Suppressor macrophage treated with lipopolysaccharide for 4 hours (primary cell): ENCODE measurements at places on chromosomes 7 and 10.

DNA sequence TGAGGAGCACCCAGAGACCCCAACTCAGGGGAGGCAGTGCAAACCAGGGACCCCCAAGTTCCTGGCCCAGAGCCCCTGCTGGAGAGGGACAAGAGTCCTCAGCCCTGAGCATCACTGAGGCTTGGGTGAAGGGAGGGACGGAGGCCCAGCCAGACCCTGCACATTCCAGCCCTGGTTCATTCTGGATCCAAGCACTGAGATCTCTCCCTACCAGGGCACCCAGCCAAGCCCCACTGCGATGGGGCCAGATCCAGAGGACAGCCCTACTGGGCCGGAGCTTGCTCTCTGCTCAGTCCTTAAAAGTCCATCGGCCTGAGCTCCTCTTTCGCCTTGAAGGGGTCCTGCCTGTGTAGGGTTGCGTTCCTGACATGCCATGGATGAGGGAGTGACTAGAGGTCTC, 40.5 kb upstream of the RABGEF1 start:
- DNase-seq, result no peak

DNA sequence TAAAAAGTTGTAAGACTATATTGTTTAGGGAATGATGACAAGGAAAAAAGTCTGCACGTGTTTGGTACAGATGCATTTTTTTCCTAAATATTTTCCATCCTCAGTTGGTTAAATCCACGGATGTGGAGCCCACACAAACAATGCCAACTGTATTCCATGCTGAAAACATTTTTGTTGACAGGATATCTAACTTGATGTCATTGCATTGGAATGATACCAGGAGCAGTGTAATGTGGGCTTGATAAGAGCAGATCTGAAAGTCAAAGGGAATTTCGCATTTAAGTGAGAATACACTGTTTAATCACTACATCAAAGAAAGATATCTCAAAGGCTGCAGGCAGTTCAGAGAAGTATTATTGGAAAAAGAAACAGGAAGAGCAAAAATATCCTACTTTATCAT, 49.5 kb upstream of the TMEM140 start:
- no peak for DNase-seq

GRCh38 chr7:95209276-95209675, 115.1 kb downstream of the PON1 start:
- DNase-seq, result no peak

GRCh38 chr10:122163174-122164022, 107.7 kb upstream of the BTBD16 start:
- DNase-seq, result no peak

DNA sequence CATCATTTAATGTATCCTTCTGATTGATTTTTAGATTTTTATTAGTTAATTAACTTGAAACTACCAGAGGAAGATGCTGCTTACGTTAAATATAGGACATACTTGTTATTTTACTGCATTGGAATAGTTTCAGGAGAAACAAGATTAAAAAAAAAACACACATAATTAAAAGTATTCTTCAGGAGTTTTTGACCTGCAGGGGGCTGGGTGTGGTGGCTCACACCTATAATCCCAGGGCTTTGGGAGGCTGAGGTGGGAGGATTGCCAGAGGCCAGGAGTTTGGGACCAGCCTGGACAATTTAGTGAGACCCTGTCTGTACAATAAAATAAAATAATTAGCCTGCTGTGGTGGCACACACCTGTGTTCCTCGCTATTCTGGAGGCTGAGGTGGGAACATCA, 10.7 kb downstream of the CBLL1 start:
- no peak for DNase-seq

GRCh38 chr7:16836481-16836880, 31.7 kb upstream of the AGR2 start:
- no peak for DNase-seq

- DNase-seq, result no peak
Observed at GRCh38 chr7:148192491-148192890, 398.1 kb upstream of the C7orf33 start.

DNA sequence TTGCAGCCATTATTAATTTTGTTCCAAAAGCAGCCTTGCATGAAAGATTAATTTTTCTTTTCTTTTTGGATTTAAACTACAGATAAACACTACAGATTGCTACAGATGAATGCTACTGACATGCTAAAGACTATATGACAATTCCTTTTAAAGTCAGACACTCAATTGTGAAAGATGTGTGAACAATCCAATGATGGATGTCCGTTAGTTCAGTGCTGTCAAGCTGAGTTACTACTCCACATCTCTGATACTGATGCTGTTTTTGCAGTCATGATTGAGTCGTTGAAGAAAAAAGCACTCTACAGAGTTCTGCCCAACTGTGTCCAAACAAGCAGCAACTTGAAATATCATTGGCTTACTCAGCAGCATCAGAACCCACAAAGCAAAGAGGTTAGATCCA, 146.8 kb downstream of the OTUD1 start:
- DNase-seq, result no peak

- DNase-seq, result peak; percentile 56
Observed at GRCh38 chr7:21603972-21604749, 61.3 kb downstream of the DNAH11 start.

DNA sequence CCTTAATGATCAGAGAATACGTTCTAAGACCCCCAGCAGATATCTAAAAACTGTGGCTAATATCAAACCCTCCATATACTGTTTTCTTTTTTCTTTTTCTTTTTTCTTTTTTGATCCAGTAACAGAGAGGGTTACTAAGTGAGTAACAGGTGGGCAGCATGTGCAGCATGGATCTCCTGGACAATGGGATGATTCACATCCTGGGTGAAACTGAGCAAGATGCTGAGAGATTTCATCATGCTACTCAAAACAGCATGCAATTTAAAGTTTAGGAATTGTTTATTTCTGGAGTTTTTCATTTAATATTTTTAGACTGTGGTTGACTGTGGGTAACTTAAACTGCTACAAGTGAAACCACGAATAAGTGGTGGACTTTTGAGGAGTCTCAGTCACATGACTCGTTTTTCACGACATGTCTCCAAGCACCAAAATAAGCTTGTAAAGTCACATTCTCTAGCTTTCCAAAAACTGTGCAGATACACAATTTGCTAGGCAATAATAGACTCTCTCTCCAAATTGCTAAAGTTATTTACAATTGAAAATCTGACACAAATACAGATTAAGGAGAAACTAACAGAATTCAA, 716.2 kb downstream of the NXPH1 start:
- DNase-seq, result no peak

DNA sequence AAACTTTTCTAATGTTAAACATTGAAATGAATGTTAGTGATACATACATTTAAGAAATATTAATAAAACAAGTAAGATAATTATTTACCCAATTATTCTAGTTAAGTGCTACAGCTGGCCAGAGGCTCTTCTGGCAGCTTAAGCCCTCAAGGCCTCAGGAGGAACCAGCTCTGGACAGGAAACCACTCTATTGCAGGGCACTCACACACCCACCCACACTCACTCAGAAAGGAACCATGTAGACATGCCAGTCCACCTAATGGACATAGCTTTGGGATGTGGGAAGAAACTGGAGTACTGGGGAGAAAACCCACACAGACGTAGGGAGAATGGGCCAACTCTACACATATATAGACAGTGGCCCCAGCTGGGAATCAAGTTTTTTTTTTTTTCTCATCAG, 28.2 kb downstream of the UMAD1 start:
- DNase-seq, result peak; percentile 43

- no peak for DNase-seq
Observed at GRCh38 chr10:25338271-25338670, 163.5 kb downstream of the GPR158 start.

- peak; percentile 90 for DNase-seq
Observed at GRCh38 chr7:82572195-82572880, 128.8 kb upstream of the CACNA2D1 start.

GRCh38 chr10:101693651-101693977, 1.4 kb downstream of the FBXW4 start:
- DNase-seq, result peak; percentile 37

DNA sequence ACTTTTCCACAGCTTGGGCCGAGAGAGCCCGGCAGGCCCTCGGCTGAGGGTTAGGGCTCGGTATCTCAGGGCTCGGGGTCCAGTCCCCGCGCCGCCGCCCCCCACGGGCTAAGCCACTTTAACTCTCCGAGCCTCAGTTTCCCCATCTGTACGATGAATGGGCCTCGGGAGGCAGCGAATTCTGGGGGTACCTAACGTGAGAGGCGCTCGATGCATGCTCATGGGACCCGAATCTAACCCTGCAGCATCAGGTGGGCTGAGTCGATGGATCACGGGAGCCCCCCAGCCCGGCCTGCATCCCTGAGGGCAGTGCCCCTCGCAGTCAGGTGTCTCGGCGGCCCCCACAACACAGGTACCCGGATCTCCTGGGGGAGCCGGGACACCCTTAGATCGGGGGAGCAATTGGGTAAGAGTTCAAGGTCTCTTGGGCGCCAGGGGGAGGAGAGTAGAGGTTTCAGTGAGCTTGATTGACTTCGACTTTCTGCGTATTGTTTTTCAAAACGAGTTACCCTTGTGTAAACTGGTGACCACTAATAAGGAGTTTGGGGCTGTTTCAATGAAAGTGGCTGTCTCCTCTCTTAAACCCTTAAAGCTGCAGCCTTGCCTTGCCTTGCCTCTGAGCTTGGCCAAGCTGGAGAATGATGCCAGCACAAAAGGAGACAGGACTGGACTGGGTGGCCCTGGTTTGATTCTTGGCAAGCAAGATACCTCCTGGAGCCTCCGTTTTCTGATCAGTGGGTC, 631 bp downstream of the POR start:
- peak; percentile 29 for DNase-seq

DNA sequence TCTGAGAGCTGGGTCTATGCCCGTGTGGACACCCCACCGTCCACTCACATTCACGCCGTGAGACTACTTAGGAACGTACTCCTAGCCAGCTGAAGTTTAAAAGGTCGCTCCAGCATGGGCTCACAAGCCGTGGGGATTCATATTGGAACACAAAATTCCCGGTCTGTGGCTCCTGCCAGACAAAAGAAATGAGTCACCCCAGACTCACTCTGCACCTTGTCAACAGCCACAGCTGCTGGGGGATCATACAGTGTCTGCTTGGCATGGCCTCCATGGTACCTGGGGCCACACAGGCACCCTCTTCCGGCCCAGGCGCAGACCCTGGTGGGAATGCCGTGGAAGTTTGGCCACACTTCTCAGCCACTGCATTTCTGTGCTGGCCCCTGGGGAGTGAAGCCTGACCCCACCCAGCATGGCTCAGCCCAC, 228.4 kb downstream of the DNAJB6 start:
- DNase-seq, result no peak

DNA sequence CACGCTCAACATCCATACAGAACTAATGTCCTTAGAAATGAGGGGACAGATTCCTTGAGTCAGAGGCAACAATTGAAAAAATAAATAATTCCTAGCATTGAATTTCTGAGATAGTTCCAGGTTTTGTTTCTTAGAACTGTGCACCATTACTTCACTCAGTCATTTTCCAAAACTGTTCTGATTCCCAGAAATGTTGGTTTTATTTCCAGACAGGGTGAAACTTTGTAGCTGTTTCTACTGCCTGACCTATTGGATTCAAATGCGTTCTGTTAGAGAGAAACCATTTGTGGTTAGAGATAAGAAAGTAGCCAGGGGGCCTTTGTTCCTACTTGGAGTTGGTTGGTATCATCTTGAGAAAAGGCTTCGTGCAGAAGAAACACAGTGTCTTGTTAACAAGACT, 8.1 kb upstream of the DEPP1 start:
- no peak for DNase-seq

GRCh38 chr10:87705339-87705738, 45.7 kb downstream of the PAPSS2 start:
- DNase-seq, result no peak

GRCh38 chr7:126449611-126450268, 803.0 kb downstream of the GRM8 start:
- DNase-seq, result no peak

GRCh38 chr10:73967544-73967943, 30.4 kb upstream of the VCL start:
- no peak for DNase-seq

DNA sequence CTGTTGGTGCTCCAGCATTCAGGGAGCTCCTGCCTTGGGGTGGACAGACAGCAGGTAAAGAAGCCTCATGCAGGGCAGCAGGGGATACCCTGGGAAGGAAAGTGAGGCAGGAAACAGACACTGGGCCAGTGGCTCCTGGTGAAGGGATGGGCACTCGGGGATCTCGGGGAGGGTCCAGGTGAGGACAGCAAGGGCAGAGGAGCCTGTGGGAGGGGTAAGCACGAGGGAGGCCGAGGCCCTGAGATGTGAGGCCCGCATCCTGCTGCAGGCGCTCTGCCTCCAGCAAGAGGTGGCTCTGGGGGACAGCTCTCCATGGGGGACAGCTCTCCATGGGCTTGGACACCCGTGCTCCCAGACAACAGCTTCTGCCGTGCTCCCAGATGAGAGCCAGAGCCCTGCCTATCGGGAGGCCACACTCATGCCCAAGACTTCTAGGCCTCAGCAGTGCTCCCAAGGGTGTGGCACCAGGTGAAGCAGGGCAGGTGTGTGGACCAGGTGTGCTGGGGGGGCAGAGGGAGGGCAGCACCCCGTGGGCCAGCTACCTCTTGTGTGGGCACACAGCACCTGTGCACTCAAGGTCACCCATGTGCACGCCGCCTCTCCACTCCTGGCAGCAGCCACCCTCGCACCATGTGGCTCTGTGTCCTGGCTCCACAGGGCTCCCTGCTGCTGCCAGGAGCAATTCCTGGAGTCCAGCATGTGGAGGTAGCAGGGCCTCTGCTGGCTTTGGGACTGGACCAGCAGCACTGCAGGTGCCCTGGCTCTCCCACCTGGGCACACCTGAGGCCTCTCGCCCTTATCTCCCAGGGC, 93.6 kb upstream of the INSIG1 start:
- no peak for DNase-seq

- no peak for DNase-seq
Observed at GRCh38 chr10:52858722-52859121, 86.1 kb upstream of the MBL2 start.

DNA sequence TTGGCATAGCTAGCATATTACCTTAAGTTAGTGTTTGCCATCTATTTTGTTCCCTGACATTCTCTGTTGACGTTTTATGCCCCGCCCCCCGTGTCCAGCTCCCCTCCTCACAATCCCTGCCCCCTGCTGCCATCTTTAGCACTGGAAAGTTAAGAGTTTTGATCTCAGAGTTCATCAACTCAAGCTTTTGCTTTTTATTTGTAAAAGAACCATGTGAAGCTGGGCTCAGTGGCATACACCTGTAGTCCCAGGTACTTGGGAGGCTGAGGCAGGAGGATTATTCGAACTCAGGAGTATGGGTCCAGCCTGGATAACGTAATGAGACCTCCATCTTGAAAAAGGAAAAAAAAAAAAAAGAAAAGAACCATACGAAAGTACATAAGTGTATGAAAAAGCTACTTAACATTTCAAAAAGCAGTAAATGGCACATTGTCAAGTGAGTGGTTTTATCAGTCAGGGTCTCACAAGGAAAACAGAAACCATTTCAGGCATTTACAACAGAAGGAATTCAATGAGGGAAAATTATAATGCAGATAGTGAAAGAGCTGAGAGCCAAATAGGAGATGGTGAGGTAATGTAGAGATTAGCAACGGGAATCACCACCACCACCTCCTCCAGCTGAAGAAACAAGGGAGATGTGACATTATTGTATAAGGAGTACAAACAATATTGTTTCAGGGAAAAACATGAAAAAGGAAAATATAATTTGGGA, 64.9 kb downstream of the MCU start:
- DNase-seq, result no peak
